NCI-H345 (cell line): ENCODE measurements at places on chromosomes 1 and 21.

DNA sequence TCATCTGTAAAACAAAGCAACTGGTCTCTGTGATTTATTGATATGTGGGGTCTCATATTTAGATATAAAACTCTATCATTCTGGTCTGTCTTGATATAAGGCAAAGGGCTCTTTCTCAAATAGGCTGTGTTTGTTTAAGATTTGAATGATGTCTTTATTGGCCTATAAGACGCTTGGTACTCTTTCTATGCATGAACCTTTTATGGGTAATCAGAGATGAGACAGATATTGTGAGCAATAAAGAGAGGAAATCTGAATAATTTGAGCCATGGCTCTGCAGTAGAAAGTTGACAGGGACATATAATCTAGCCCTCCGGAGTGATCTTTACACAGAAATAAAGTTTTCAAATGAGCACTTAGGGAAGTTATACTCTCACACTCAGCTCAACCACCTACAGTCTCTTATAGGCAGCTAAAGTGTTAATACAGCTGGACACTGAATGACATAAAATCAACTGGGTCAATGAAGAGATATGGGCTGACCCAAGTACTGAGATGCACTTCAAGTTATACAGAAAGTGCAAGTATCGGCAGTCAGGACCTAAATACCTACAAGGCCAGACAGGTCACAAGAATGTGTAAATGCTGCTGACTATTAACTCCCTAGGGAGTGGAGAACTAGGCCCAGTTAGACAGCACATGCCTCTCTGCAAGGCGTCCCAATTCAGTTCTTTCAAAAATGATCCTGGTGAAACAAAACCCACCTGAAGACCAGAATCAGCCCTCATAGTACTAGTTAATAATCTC lies 111.0 kb downstream of the PTPN14 start:
- no peak for DNase-seq

DNA sequence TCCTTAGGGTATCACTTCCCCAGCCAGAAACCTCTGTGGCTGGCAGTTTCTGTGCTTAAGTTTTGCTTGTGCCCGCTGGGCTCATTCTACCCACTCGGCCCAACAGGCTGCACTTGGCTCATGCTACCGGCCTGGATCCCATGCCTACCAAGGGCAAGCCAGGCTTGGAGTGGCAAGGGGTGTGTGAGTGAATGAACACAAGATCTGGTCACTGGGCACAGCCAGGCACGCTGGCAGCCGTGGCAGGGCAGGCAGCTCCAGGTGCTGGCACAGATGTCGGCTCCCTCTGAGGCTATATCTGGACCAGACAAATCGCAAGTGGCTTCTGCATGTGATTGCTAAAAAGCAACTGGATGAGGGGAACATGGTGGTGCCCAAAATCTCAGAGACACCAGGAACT lies 740.5 kb upstream of the B3GALT2 start:
- DNase-seq = no peak

- no peak for DNase-seq
These were observed 3.0 kb downstream of the BACH1 start for GRCh38 chr21:29301691-29302090.

- DNase-seq = no peak
These were observed 1.5 kb downstream of the CENPF start for GRCh38 chr1:214604523-214604922.

DNA sequence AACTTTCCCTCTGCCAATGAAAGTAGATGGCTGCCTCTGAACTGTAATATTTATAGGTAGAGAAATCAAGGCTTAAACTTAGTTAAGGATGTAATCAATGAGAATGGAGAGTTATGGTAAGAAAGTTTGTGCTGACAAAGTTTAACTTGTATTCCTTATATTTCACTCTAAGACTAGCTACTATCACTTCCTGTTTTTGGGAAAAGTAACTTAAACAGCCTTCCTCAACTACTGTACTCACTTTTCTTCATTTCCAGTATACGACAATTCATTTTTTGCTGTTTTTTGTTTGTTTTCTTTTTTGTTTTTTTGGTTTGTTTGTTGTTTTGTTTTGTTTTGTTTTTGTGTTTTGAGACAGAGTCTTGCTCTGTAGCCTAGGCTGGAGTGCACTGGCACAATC lies 3.7 kb downstream of the RGS18 start:
- no peak for DNase-seq

- peak; percentile 83 for DNase-seq
These were observed 756 bp downstream of the PHGDH start for GRCh38 chr1:119712342-119713038.

- DNase-seq = no peak
These were observed 169.3 kb upstream of the ZP4 start for GRCh38 chr1:238060061-238060460.

- no peak for DNase-seq
These were observed 212.1 kb downstream of the PBX1 start for GRCh38 chr1:164771041-164771618.

DNA sequence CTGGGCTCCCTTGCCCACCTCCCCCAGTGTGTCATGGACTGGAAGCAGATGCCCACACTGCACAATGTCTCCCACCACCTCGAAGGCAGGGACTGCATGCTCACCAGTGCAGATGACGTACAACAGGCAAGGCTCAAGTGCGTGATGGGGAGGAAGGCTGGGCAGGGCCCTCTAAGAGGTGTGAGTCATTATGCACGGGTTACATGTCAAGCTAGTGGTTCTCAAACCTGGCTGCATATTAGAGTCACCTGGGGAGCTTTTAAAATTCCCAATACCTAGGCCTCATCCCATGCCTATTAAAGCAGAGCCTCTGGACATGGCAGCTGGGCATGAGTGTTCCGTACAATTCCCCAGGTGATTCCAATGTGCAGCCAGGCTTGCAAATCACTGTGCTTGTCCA lies 137.9 kb upstream of the NGF start:
- DNase-seq = no peak

DNA sequence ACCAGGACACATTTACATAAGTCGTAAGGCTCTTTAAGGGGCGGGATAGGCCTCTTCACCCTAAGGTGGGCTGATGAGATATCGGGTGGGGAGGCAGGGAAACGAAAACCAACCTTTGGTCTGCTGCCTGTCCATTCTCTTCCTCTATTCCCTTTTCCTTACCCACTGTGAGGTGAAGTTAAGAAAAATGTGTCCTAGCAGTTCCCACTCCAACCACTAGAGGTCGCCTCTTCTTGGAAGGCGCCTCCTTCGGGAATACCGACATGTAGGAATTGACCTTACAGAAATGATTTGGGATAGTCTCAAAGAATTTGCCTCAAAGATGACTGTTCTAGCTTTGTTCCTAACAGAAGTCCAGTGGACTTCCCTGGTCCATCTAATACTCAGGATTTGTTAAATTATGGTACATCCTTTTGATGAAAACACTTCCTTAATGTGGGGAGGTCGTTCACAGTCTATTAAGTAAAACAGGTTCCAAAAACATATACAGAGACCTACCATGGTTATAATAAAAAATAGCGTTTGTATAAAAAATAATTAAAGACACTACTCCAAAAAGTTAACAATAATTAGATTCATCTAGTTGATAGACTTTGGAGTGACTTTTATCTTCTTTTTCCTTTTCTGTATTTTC lies 14.1 kb downstream of the AZIN2 start:
- peak; percentile 52 for DNase-seq

DNA sequence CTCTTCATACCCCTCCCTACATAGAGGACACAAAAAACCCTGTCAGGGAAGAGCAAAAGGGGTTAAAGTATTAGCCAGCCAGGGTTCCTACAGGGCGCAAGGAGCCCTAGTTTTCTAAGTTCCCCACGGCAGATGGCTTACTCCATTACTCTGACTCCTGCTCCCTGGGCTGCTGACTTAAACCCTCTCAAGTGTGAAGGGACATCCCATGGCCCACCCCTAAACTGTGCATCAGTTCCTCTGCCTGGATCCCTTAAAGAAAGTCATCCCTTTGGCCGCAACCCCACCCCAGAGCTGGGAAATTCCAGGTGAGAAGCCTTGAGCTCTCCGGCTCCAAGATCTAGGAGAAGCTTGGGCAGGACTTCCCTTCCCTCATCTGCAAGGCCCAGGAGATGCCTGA lies 236.0 kb downstream of the TOMM20 start:
- DNase-seq = no peak

DNA sequence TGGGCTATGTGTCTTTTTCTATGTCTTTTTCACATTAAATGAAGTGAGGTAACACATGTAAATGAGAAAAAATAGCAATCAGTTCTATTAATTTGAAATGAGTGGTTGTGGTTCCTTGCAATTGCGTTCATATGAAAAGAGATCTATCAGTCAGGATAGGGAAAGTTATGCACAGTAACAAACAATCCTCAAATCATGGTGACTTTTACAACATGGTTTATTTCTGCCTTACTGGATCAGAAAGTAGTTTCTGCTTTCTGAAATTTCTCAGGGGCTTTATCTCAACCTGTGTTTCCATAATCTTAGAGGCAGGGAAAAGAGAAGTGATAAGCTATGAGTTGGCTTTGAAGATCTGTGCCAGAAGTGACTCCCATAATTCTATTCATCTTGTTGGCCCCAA lies 39.0 kb downstream of the DOP1B start:
- no peak for DNase-seq

GRCh38 chr1:96185181-96185580 lies 536.4 kb upstream of the PTBP2 start:
- no peak for DNase-seq

GRCh38 chr1:3869751-3870301 lies 12.6 kb downstream of the DFFB start:
- DNase-seq = peak; percentile 26

GRCh38 chr1:62384276-62385005 lies 52.4 kb upstream of the USP1 start:
- peak; percentile 92 for DNase-seq

DNA sequence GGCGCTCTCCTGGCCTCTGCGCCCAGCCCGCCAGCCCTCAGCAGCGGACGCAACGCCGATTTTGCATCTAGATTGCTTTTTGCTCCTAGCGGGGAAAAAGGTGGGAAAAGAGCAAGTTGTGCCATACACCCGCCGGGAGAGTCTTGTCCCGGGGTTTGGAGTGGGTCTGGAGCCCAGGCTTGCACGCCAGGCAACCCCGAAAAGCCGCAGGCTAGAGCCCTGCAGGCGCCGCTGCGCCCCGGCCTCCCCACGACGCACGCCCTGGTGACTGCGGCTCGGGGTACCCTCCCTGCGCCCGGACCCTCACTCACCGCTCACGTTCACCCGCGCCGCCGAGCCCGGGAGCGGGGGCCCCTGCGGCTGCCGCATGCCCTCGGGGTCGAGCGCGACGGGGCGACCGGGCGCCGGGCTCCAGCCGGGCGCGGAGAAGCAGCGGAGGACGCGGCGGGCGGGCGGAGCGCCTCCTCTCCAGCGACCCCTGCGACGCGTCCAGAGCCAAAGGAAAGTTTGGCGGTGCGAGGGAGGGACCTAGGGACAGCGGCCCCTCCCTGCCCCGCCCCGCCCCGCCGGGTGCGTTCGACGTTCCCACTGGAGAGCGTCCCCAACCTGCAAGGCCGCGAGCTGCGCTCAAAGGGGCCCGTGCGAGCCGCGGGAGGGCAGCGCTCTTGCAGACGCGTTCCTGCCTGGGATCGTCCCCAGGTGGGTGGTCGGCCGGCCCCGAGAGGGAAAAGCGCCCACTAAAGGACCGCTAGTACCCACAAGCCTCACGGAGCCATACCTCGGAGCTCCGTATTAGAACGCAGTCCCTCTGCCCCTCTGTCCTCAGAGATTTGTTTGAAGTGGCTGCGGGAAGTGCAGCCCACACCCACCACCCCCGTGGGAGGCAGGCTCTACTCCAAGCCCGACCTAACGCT lies at the start of gene LPAR3:
TSS of gene LPAR3 (minus strand) at position 502 of the 914 bp plus-strand sequence. CDS start 27,086 bp downstream, outside the sequence.
- peak; percentile 17 for DNase-seq

GRCh38 chr21:39660191-39660980 lies 47.6 kb downstream of the B3GALT5 start:
- DNase-seq = peak; percentile 96

DNA sequence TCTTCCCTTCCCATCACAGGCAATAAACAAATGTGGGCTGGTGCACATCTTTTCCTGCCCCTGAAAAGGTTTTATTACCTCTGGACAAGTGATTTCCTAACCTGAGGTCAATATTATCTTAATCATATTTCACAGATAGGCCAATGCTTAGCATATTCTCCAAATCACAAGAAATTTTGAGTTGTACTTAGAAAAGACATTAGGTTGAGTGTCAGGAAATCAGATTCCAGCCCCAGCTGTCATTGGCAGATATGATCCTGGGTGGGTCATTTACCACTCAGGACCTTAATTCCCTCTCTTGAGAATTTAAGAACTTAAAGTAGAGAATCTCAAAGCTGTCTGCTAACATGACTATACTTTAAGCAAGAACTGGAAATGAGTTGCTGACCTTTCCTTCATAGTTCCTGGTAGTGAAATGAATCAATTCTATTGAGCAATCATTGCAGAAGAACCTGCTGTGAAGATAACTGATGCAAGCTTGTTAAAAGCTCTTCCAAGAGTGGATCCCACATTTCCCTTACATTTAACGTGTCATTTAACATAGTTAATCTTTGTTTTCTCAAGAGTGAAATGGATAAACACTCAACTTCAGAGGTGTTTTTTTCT lies 46.4 kb upstream of the CR2 start:
- DNase-seq = peak; percentile 5

GRCh38 chr1:77370161-77370560 lies 88.3 kb downstream of the AK5 start:
- DNase-seq = no peak

DNA sequence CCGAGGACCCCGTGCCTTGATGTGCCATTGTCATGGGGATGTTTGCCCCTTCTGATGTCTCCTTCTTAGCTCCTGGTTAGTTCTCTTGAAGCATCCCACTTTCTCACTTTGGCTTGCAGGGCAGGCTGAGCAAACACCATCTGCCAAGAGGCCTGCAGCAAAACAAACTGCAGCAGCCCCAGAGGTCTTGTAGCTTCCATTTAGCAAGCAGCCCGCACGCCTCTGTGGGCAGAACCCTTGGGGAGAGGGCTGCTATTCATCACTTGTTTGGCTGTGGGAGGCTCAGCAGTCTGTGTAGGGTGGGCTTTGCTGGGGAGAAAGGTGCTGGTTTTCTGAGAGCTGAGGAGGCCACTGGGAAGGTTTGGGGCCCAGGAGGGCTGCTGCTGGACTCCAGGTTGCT lies 56.7 kb downstream of the KCNC4 start:
- no peak for DNase-seq

DNA sequence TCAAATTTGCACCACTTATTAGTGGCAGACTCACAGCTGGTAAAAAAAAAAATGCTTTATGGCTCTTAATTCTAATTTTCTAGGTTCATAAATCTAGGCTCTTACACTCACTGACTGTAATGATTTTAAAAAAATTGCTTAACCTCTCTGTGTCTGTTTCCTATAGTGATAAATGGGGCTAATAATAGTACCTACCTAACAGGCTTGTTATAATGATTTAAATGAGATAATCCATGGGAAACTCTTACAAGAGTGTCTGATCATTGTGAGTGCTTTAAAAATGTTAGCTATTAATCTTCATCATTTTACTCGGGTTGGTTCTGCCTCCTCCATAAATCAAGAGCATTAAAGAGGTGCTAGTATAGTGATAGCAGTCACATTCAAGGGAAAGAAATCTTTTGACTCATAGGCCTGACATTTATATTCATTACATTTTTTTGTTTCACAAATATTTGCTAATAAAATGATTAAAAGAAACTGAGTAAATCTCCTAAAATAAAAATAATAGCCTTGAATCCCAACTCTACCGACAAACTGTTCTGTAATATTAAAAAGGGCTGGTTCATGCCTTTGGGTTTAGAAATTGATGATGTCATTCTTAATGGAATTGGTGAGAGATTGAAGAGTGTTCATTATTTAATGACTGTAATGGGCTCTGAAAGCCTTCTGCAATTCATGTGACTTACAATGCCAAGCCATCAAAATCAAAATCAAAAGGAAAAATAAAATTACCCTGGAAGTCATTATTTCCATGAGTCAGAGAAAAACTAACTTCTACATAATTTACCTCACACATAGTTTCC lies 93.9 kb upstream of the PALMD start:
- no peak for DNase-seq
